Activated T-helper 9 cell treated with anti-CD3 and anti-CD28 coated beads, Interleukin-2, amount 50 U/mL, for 16 hours (primary cell): ENCODE measurements at places on chromosomes 2 and 18.

DNA sequence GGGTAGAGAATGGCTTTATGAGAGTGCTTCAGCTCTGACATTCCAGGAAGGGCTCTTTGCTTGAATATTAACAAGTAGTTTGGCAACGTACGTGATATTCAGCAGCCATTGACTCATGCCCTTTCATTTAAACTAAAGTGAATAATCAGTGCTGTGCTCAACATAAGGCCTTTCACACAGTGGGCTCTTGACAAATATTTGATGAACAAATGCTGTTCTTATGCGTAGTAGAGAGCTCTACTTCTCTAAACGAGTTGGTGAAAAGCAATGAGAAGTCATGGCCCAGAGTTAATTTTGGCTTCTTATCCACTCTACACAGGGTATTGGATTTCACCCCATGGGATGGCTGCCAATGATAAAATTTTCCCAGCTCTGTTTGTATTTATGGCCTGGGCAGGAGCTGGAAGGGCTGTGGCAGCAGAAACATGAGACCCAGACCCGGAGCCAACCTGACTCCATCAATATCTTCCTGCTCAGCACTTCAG lies 338.9 kb downstream of the CCDC85A start:
- no peak for DNase-seq

GRCh38 chr2:172107690-172108586 lies 5.2 kb upstream of the DLX2 start:
- no peak for DNase-seq

GRCh38 chr2:137233091-137233490 lies 467.7 kb downstream of the THSD7B start:
- no peak for DNase-seq

- no peak for DNase-seq
These were observed 58.3 kb downstream of the WDR7 start for GRCh38 chr18:56709463-56709862.

- DNase-seq = no peak
These were observed 14.6 kb downstream of the CLASP1 start for GRCh38 chr2:121634354-121635307.

DNA sequence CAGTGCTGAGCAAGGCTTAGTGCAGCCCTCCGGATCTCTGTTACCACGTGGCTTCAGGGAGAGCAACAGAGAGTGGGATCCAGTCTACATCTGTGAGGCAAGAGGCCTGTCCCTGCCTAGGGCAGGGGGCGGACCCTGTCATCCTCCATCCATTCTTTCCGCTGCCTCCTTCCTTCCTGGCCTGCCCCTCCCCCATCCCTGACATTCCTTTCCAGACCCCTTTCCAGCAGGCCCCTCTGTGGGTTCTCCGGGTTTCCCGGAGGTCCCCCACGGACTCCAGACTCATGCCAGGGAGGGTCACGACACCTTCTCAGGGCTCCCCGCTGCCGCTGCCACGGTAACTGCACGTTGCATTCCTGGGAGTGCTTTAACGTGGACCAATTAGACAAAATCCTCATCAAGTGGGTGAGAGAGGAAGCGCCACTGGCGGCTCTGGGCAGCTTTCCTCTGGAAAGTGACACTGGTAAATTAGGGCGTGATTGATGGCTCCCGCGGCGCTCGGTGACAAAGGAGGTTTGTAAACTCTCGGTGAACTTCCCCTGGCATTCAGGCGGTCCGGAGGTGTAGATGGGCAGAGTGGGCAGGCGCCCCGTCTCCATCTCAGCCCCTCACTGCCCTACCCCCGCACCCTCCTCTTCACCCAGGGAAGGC lies 11.4 kb downstream of the ATOH8 start:
- DNase-seq = no peak

DNA sequence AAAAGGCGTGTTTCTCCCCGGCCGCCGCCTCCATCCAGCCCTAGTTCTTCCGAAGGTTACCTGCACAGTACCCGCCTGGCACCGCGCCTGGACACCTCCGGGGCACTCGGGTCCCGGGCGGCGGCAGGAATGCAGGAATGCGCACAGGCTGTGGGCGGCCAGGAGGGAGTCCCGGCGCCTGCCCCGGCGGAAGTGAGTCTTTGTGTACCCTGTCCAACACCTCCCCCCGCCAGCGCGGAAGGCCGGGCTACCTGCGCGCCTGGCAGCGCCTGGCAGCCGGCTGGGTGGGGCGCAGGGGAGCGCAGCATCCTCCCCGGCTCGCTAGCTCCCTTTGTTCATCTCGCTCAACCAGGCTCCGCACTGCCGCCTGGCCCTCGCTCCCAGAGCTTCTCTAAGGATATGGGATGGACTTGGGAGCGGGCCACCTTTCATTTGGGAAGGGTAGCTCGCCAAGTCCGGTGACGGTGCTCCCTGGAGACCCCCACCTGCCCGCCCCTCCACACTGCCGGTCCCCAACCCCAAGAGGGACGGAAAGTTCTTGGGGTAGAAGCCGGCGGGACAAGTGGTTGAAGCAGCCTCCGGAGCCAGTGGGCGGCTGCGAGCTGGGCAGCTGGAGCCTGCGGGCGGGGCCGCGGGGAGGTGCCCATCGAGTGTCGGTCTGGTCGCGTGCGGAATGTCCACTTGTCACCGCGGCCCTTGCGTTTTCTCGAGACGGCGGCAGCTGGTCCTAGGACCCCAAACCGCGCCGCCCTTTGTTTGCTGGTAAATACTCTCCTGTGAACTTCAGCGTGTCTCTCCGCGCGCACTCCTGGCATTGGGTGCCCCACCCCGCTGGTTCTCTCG lies 1.2 kb upstream of the ST6GAL2 start:
- DNase-seq = no peak

DNA sequence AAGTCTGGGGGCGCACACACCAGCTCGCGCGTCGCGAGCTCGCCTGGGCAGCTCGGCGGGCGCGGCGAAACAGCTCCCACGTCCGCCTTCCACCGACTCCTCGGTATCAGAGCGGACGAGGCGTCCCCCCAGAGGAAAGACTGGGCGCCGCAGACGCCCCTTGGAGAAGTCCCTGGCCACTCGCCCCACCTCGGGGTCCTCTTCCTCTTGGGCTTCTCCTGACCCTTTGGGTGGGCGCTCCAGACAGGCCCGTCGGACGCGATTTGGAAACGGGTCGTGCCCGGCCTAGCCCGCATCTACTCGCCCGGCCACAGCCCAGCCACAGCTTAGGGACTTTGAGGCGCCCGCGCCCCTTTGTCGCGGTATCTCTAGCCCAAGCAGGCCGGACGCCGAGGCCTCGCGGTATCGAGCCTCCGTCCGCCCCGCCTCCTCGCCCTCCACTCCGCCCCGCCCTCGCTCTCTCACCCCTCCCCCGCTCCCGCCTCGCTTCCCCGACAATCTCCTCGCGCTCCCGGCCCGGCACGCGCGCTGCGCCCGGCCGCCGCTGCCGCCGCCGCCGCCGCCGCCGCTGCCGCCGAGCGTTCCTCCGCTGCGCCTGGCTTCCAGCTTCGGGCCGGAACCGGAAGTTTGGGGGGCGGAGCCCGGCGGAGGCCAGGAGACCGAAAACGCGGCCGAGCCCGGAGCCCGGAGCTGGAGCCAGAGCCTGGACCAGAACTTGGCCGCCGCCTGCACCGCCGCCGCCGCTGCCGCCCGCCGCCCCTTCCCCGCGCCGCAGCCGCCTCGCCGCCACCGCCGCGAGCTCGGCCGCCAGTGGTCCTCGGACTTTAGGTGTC lies 749 bp upstream of the ACVR2A start:
- DNase-seq = peak; percentile 81

DNA sequence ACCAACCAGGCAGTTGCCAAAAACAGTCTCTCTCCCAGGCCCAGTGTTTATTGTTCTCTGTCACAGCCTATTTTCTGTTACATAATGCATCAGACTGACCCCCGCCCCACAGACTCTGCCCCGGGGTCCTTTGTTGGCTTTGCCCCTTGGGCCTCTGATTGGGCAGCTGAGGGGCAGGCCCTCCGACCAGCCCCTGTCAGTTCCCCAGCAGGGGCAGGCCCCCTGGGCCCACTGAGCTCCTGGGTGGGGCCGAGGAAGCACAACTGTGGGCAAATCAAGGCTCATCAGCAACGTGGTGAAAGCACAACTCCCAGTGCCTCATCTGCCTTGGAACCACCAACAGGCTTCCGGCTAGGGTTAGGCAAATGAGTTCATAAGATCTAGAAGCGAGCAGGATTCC lies 160.1 kb upstream of the MYCN start:
- DNase-seq = no peak

- DNase-seq = no peak
These were observed 205.5 kb downstream of the TGIF1 start for GRCh38 chr18:3655254-3656050.
